Activated B cell treated with CpG ODN at 0.5 μM for 24 hours (primary cell): ENCODE measurements at places on chromosomes 11 and 22.

DNA sequence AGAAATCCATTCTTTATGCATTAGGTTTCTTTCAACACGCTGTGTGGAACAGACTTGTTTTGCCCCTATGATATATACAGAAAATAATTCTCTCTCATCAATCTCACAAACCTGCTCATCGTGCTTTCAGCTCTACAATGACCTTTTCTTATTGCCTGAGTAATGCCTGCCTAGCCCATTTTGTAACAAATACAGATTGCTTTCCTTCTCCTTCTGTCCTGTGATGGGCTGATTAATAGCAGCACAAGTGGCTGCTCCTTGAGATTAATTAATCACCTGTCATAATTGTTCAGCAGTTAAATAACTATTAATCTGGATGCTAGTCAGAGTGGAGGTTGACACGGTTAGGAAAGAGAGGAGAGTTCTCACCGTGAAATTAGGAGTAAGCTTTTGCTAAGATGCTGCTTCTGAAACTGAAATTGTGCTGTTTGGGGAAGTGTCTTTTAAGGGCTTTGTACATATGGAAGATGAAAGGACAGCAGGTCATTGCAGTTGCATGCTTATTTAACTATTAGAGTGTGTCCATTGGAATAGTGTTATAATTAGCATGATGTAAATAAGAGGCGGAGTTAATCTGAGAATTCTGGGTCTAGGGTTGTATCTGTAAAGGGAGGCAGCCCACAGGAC, 1430.5 kb downstream of the FAM181B start:
- no peak overlapping the region for H3K27ac ChIP-seq
- no peaks in the 10 kb centered on the region for H3K4me1 ChIP-seq
- no peak overlapping the region for H3K4me3 ChIP-seq
- no peaks in the 10 kb centered on the region for H3K27me3 ChIP-seq
- no peaks in the 10 kb centered on the region for H3K36me3 ChIP-seq
- no peak for DNase-seq

GRCh38 chr11:65565624-65566453, 4.4 kb upstream of the ZNRD2 start:
- no peaks in the 10 kb centered on the region for H3K27me3 ChIP-seq
- H3K36me3 ChIP-seq: peaks cover 15% of the 10 kb centered on the region
- peak overlapping the region; percentile 82 for H3K27ac ChIP-seq

DNA sequence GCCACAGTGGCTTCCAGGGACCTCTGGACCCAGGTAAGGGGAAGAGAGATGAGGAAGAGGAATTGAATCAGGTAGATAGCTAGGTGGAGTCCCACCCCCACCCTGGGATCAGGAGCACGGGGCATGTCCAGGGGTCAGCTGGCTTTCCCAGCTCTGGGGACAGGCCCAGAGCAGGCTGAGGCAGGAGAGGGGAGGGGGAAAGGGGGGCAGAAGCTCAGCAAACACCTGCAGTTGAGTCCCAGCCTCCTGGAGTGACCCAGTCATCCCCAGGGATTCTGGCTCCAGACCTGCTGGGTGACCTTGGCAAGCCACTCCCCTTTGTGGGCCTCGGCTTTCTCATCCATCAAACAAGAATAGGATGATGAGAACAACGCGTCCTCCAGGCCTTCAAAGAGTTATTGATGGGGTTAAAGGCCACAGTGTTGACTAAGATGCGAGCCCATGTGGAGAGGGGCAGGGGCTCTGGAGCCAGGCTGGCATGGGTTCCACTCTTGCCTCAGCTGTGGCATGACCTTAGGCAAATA, 16.0 kb downstream of the STARD10 start:
- H3K36me3 ChIP-seq: no peaks in the 10 kb centered on the region
- no peak overlapping the region for H3K27ac ChIP-seq
- H3K4me3 ChIP-seq: no peak overlapping the region

DNA sequence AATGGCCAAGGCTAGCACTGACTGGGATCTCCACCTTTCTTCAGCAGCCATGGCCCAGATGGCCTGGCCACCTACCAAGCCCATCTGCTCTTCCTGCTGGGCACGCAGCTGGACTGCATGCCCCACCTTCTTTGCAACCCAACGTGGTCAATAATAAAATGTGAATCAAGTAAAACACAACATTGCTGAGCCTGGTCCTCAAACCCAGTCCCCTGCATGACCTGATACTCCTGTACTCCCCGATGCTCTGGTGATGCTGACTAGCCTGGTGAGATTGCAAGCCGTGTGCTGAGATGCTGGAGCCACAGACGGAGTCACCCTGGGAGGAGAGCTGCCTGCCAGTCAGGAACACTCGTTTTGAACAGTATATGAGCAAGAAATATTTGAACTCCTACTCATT, 34.0 kb downstream of the PARVG start:
- H3K36me3 ChIP-seq: peaks cover 9% of the 10 kb centered on the region
- H3K27me3 ChIP-seq: no peaks in the 10 kb centered on the region
- no peak overlapping the region for H3K4me3 ChIP-seq

DNA sequence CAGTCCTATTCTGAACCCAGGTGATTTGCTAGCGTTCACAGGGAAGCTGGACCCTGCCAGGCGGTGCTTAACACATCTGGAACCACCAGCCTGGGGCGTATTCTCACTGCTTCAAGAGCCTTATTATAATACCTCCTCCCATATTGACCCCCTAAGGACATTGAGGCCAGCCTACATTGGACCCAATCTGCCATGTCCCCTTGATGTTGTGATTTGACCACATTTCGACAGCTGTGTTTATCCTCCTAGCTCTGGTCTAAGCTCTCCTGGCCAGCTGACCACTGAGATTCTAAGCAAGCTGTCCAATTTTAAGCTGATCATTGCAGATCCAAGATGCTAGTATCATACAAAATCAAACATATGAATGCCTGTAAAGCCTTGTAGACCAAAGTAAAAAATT, 148.1 kb upstream of the BLID start:
- no peaks in the 10 kb centered on the region for H3K36me3 ChIP-seq
- DNase-seq: no peak
- H3K4me3 ChIP-seq: no peak overlapping the region
- no peaks in the 10 kb centered on the region for H3K27me3 ChIP-seq

DNA sequence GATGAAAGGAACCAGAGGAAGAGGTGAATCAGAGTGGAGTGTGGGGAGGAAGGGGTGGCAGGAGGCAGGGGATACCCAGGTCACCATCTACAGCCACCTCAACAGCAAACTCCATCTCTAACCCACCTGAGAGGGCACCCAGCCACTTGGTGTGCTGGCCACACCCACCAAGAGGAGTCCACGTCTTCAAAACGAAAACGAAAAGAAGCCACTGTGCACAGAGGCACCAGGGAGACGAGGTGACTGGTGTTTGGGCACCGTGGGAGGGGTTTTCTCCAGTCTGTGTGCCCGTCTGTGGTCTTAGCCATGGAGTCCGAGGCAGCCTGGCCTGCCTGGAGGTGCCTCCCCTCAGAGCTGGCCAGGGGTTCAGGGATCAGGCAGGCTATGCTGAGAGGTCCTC, 20.2 kb downstream of the PDGFB start:
- peaks cover 42% of the 10 kb centered on the region for H3K27me3 ChIP-seq
- H3K4me1 ChIP-seq: peaks cover 9% of the 10 kb centered on the region
- no peak overlapping the region for H3K4me3 ChIP-seq
- no peaks in the 10 kb centered on the region for H3K36me3 ChIP-seq
- no peak for DNase-seq

DNA sequence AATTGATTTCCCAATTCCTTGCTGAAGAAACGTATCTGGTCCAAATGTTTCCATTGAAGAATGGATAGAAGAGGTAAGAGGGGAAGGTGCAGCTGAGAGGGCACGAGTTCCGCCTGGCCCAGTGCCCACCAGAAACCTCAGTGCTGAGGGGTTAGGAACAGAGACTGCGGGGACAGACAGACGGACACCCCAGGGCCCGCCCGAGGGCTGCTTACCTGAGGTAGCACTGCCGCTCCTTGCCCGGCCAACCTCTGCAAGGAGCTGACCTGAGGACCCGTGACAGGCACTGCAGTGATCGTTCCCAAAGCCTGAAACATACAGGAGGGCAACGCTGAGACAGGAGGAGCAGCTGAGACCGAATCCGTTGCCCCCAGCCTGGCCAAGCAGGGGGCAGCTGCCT, 89.6 kb downstream of the PHF21B start:
- no peaks in the 10 kb centered on the region for H3K36me3 ChIP-seq
- no peak for DNase-seq
- no peaks in the 10 kb centered on the region for H3K4me1 ChIP-seq
- no peak overlapping the region for H3K27ac ChIP-seq
- no peak overlapping the region for H3K4me3 ChIP-seq

- DNase-seq: no peak
- H3K27ac ChIP-seq: no peak overlapping the region
- H3K4me3 ChIP-seq: no peak overlapping the region
- no peaks in the 10 kb centered on the region for H3K36me3 ChIP-seq
- H3K27me3 ChIP-seq: peaks cover 5% of the 10 kb centered on the region
These were observed 24.6 kb downstream of the TMEM45B start for GRCh38 chr11:129840236-129840635.

- H3K27ac ChIP-seq: no peak overlapping the region
- DNase-seq: no peak
- peaks cover 85% of the 10 kb centered on the region for H3K36me3 ChIP-seq
- H3K27me3 ChIP-seq: no peaks in the 10 kb centered on the region
- no peaks in the 10 kb centered on the region for H3K4me1 ChIP-seq
These were observed 43.8 kb downstream of the CEP164 start for GRCh38 chr11:117371453-117371852.

DNA sequence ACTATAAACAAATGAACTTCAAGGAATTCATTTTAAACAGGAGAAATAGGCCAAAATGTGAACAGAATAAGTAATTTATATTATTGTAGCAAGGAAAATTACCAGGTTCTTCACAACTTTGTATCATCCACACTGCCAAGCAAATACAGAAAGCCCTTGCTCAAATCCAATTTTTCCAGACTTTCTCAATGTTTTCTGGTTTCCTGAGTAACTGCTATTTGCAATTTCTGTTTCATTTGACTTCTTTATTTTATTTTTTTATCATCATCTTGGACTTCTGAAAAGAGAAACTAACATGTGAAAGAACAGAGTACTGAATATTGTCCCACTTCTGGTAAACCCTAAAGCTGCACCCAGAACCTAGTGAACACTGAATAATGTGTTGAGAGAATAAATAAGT, 61.0 kb downstream of the SLC1A2 start:
- H3K4me1 ChIP-seq: no peaks in the 10 kb centered on the region
- H3K36me3 ChIP-seq: no peaks in the 10 kb centered on the region
- no peaks in the 10 kb centered on the region for H3K27me3 ChIP-seq
- H3K27ac ChIP-seq: no peak overlapping the region
- H3K4me3 ChIP-seq: no peak overlapping the region

GRCh38 chr22:31210556-31211421, 1.3 kb upstream of the LIMK2 start:
- H3K4me3 ChIP-seq: no peak overlapping the region
- H3K4me1 ChIP-seq: peaks cover 26% of the 10 kb centered on the region
- no peaks in the 10 kb centered on the region for H3K27me3 ChIP-seq
- DNase-seq: no peak
- H3K27ac ChIP-seq: peak overlapping the region; percentile 65

DNA sequence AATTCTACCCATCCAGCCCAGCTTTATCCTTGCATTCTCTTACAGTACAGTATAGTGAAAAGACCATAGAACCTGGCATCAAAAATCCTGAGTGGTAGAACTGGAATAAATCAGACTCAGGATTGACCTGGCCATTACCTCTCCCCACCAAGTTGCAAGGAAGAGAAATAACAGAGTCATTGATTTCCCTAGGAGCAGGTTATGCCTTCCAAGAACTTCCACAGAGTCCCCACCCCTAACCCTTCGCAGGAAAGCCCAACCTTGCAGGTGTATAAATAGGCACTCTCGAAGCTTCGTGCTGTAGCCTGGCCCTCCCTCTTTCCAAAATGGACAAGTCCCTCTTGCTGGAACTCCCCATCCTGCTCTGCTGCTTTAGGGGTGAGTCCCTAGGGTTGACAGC, at the start of gene PATE1:
Gene PATE1, plus strand, starts transcription at position 301 of the 400 bp plus-strand sequence. Its CDS starts 26 bp downstream, at position 327.
- no peaks in the 10 kb centered on the region for H3K4me1 ChIP-seq
- no peak within 1 kb of the TSS for H3K4me3 ChIP-seq
- no peak for DNase-seq
- no peaks in the 10 kb centered on the region for H3K27me3 ChIP-seq

- H3K4me3 ChIP-seq: no peak overlapping the region
- H3K27me3 ChIP-seq: no peaks in the 10 kb centered on the region
- no peak for DNase-seq
- peaks cover 21% of the 10 kb centered on the region for H3K4me1 ChIP-seq
These were observed 9.3 kb downstream of the APOBEC3H start for GRCh38 chr22:39106326-39106725.

DNA sequence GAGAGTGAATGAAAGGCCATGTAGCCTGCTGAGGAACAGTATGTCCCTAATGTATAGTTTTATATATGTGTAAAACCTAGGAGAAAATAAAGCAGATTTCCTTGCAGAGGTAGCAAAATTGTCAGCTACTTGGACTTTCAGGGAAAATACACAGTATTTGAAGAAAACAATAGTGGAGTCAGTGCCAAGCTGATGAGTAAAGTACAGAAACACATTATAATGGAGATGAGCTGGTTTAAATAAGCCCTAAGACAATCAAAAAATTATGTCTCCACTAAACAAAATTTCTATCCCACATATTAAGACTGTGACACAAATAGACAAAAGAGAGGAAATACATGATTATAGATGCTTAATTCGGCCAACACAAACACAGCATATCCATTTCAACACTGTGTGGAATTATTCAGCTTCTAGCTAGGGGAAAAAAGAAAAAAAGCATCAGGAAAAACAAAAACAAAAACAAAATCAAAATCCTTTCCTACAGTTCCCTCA, 75.9 kb downstream of the MAML2 start:
- peak overlapping the region; percentile 89 for H3K27ac ChIP-seq
- peaks cover 22% of the 10 kb centered on the region for H3K36me3 ChIP-seq
- no peaks in the 10 kb centered on the region for H3K27me3 ChIP-seq
- peak overlapping the region; percentile 73 for H3K4me3 ChIP-seq

GRCh38 chr11:105524286-105524685, 85.6 kb upstream of the GRIA4 start:
- no peak overlapping the region for H3K4me3 ChIP-seq
- H3K4me1 ChIP-seq: no peaks in the 10 kb centered on the region
- H3K27ac ChIP-seq: no peak overlapping the region
- H3K27me3 ChIP-seq: no peaks in the 10 kb centered on the region
- no peak for DNase-seq
- no peaks in the 10 kb centered on the region for H3K36me3 ChIP-seq

DNA sequence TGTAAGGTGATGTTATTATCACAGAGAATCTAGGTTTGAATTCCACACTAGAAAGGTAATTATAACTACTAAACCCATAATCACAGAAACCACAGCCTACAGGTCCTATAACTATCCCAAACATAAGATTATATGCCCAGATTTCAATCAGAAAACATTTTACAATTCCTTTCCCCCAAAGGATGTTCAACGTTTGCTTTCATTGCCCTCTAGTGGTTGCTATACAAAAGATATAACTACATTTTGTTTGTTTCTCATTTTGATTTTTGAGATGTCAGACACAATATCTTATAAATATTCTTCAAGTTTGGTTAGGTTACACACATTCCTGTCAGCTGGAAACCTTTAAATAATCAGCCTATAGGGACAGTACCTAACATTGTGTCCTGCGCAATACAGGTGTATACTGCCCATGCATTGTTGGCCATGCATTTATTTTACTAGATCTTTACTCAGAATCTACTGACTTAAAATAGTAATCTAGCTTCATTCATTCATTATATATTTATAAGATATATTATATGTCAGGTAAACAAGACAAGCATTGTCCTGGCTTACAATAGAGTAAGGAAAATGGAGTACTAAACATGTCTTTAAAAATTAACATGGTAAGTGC, 530.5 kb upstream of the CCDC90B start:
- no peak for DNase-seq
- no peak overlapping the region for H3K27ac ChIP-seq
- no peak overlapping the region for H3K4me3 ChIP-seq
- no peaks in the 10 kb centered on the region for H3K4me1 ChIP-seq
